ENCODE measurements at places on chromosomes 3 and 15. TPM values are rescaled to one million over a fixed set of nuclear protein-coding genes. Genes with fewer than 3 reads are reported as not detected.

The RPLP1 gene
- total RNA-seq = 561 TPM

The CACNA2D2 gene
- 0.17 TPM for total RNA-seq

The GABRR3 gene
- total RNA-seq = not detected

The PCOLCE2 gene
- total RNA-seq = 1.5 TPM

The TMEM39A gene
- total RNA-seq = 33.3 TPM

The WDR72 gene
- under 0.01 TPM for total RNA-seq

The TMEM266 gene
- under 0.01 TPM for total RNA-seq

The EPB42 gene
- total RNA-seq = not detected

The FEZF2 gene
- total RNA-seq = not detected

The ZNF80 gene
- not detected for total RNA-seq

The SPINK8 gene
- total RNA-seq = not detected

The DLL4 gene
- under 0.01 TPM for total RNA-seq

The SOX2 gene
- not detected for total RNA-seq

The ZNF654 gene
- total RNA-seq = 1.8 TPM

The GNAT1 gene
- total RNA-seq = not detected

The HTR3E gene
- not detected for total RNA-seq

The MYD88 gene
- total RNA-seq = 23.0 TPM

The OXSR1 gene
- total RNA-seq = 36.0 TPM

The MCTP2 gene
- total RNA-seq = 1.8 TPM

The FSTL1 gene
- total RNA-seq = 332 TPM

The PEX11A gene
- total RNA-seq = 4.9 TPM

The BNC1 gene
- total RNA-seq = 7.1 TPM

The NMB gene
- 12.1 TPM for total RNA-seq

The CLDN1 gene
- 0.59 TPM for total RNA-seq

The PSTPIP1 gene
- total RNA-seq = 0.84 TPM

The CCDC39 gene
- not detected for total RNA-seq

The GHRL gene
- total RNA-seq = not detected

The C3orf85 gene
- not detected for total RNA-seq

All from bronchus fibroblast of lung (primary cell).